ENCODE measurements at places on chromosomes 12 and 14. TPM values are rescaled to one million over a fixed set of nuclear protein-coding genes. Genes with fewer than 3 reads are reported as not detected.

DNA sequence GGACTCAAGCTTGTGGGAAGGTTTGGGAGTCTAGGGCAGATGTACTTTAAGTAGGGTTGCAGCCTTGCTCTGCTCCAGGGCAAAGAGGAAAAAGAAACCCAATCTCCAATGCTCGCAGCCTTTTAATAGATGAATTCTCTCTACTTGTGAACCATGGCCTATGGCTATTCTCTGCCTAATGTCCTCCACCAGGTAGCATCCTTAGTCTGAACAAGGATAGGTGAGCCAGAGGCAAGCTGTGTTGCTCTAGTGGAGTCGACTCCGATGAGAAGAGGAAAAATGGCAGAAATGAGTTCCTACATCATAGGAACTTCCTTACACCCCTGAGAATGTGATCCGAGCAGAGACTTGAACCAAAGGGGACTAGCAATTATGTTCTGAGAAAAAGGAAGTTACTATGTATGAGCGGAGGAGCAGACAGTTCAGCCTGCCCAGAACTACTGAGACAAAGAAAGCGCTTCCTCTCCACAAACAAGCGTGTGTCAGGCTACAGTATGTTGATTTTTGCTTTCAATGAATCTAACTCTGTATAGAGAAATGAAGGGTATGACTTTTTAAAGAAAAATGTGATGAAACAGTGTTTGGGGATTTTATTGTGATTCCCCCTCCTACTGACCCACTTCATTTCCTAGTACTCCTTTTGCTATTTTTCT lies 153.6 kb upstream of the ARID2 start:
- DNase-seq, result no peak

- DNase-seq, result no peak
Measured at GRCh38 chr14:69955855-69956845, 76.9 kb downstream of the SMOC1 start.

- no peak for DNase-seq
Measured at GRCh38 chr12:19085090-19085489, 44.4 kb upstream of the PLEKHA5 start.

DNA sequence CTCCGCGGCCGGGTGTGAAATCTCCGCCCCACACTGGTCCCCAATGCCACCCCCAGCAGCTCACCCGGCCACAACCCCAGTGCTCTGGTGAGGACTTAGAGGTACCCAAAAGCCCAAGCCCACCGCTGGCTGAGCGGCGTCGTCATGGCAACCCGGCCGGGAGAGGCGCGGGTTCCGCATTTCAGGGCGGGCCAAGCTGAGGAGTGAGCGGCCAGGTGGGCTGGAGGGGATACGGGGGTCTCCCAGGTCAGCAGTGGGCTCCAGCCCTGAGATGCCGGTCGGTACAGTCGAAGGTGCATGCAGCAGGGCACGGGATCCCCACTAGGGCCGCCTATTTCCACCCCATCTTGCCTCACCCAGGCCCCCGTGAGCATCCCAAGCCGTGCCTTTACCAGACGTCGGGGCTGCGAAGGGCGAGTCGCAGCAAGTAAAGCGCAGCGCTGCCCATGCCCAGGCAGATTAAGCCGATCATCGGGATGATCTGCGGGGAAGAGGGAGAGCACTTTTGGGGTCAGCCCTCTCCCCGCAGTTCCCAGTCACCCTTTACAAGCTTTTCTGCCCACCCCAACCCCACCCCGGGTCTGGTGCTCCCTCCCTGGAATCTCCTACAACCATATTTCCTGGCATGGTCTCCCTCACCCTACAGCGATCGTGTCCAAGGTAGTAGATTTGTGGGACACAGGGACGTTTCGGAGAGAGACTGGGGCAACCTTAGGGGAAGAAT lies 6.9 kb downstream of the SHMT2 start:
- no peak for DNase-seq

DNA sequence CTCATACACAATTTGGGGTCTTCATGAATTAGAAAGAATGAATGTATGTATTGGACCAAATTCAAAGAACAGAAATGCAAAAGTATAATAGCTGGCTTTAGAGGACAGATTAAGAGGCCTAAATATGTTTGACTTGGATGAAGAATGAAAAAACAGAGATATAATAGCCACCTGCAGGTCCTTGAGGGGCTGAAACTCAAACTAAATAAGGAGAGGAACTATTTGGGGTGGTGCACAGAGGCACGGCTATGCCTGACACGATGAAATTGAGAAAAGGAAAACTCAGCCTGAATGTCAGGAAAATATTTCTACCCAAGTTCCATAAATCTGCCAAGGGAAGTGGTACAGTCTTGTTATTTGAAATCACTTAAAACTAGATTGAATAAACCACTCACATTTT lies 222.9 kb upstream of the DDHD1 start:
- DNase-seq, result no peak

HOXC12 gene
- not detected for total RNA-seq

- no peak for DNase-seq
Measured at GRCh38 chr12:40646911-40647310, 45.3 kb upstream of the CNTN1 start.

GRCh38 chr12:120218680-120219606 lies 18.0 kb upstream of the RPLP0 start:
- no peak for DNase-seq

DNA sequence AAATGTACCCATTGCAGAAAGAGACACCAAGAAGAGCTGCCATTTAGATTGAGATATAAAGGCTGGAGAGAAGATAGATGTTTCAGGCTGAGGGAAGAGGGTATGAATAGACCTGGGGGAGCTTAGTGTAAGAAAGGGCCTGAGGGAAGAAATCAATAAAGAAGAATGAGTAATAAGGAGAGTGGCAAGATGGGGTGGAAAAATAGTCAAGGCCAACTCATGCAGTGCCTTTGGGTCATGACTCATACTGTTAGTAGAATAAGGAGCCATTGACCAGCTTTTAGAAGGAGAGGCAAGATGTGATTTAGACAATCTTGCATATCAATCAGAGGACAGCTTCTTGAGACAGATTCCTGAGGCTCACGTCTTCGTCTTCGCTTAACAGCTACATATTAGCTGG lies 287.5 kb downstream of the DUSP6 start:
- no peak for DNase-seq

SIRT4 gene
- total RNA-seq, result 4.1 TPM

DNA sequence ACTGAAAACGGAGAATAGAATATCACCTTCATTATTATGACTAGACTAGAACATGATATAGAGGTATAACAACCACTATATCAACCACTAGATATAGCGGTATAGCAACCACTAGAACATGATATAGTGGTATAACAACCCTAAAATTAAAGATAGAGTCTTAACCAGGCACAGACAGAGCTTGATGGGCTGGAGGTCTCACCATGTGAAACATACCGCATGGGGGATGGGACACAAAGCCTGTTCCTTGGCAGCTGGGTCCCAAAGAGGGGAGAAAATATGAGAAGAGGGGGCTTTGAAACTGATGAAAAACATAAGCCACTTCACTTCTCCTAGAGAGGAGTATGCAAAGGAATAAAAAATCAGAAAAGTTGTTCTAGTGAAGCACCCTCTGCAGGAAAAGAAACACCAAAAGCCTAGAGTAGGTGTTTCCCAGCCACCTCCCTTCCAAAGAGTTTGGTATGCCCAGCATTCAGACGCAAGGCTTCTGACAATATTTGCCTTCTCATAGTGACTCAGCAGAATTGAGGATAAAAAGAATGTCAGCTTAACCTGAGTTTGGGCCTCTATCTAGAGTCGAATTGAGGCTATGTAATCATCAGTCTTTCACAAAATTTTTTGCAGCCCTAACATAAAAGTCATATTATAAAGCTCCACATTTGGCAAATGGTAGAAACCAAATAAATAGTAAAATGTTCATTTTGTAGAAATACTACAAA lies 316.4 kb downstream of the NOVA1 start:
- DNase-seq, result no peak

TSHR gene
- total RNA-seq, result 0.41 TPM

DNA sequence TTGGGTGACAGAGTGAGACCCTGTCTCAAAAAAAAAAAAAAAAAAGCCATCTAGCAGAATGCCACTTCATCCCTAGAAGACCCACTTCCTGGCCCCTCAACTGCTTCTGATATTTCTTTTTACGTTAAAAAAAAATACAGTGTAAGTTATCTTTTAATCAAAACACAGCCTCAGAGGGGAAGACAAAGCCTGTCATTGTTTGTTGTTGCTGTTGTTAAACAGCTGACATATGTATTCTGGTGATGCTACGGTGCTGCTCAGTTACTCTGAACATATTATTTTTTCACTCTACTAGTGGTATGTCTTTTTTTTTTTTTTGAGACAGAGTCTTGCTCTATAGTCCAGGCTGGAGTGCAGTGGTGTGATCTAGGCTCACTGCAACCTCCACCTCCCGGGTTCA lies 75.4 kb downstream of the PAPLN start:
- no peak for DNase-seq

ANHX gene
- not detected for total RNA-seq

GRCh38 chr14:20904393-20905029 lies 13.3 kb downstream of the RNASE3 start:
- no peak for DNase-seq

LRFN5 gene
- total RNA-seq, result 66.9 TPM

- no peak for DNase-seq
Measured at GRCh38 chr12:6193853-6194815, 6.1 kb upstream of the CD9 start.

C3AR1 gene
- 1.6 TPM for total RNA-seq

GRCh38 chr14:30272848-30273832 lies 285.8 kb upstream of the G2E3 start:
- no peak for DNase-seq

- DNase-seq, result no peak
Measured at GRCh38 chr14:89720741-89721729, 233.5 kb downstream of the EFCAB11 start.

GRCh38 chr12:76636121-76636692 lies 76.6 kb upstream of the OSBPL8 start:
- DNase-seq, result no peak

DNAI7 gene
- 3.7 TPM for total RNA-seq

TMED8 gene
- 25.3 TPM for total RNA-seq

- no peak for DNase-seq
Measured at GRCh38 chr14:101932673-101933072, 31.7 kb upstream of the DYNC1H1 start.

PROX2 gene
- total RNA-seq, result not detected

- no peak for DNase-seq
Measured at GRCh38 chr12:25592725-25593495, 39.8 kb upstream of the LMNTD1 start.
